ENCODE measurements at places on chromosomes 7 and 10.
A peak's percentile ranks its signal among the peaks of the same experiment; 100 is the strongest.

DNA sequence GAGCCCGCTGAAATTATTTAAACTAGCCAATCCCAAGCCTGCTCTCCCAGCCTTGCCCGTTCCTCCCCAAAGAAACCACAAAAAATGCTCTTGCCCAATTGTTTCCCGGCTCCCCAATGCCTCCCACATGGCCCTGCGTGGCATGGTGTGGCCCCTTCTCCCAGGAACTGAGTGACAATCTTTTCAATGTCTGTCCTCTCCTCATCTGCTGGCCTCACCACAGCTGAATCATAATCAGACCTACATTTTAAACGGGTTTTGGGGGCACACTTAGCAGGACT is 201.5 kb downstream of the PRPF18 start:
- no peak overlapping the region for H3K4me3 ChIP-seq
- H3K27me3 ChIP-seq: no peaks in the 10 kb centered on the region
- DNase-seq: no peak
- H3K27ac ChIP-seq: peak overlapping the region; percentile 22
- H3K36me3 ChIP-seq: no peaks in the 10 kb centered on the region

DNA sequence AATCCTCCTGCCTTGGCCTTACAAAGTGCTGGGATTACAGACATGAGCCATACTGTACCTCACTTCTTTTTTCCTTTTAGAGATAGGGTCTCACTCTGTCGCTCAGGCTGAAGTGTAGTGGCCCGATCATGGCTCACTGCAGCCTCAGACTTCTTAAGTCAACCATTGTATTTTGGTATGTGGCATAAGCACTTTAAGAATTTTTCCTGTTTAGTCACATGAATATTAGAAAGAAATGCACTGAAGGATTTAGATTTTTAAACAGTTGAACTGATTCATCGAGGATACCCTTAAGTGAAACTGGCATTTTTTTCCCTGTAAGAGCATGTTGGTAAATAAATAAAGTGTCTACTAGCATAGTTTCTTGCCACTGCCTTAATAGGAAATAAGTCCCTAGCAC is 319.3 kb upstream of the CACNA2D1 start:
- H3K4me3 ChIP-seq: no peak overlapping the region
- no peak for DNase-seq
- no peaks in the 10 kb centered on the region for H3K4me1 ChIP-seq
- H3K36me3 ChIP-seq: no peaks in the 10 kb centered on the region

DNA sequence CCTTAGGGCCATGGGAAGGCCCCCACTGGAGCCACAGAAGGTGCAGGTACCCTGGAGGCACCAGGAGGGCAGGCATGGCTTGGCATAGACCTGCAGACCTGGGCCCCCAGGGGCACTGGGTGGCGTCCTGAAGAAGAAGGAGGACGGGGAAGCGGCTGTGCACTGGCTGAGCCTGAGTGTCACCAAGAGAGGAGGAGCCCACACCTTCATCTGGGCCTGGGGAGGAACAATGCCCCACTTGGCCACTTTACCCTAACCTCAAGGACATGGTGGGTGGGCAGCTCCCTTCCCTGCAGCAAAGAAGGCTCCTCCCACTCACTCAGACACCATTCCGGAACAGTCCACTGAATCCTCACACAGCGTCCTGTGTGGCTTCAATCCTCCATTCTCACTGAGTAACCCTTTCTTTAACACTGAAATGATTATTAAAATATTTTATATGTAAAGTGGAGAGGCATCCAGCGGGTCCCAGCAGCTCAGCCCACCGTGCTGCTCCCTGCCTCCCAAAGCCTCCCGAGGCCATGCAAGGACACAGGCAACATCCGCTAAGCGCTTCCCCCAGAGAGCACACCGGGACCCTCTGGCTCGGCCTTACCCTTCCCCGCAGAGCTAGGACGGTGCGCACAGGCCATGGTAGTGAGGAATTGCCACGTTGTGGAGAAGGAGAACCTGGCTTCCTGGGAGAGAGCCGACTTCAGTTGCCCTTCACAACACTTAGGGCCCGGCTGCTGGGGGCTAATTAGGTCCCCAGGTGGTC is 516.7 kb upstream of the MGMT start:
- H3K36me3 ChIP-seq: no peaks in the 10 kb centered on the region
- DNase-seq: no peak
- H3K27me3 ChIP-seq: no peaks in the 10 kb centered on the region
- H3K27ac ChIP-seq: no peak overlapping the region
- H3K4me1 ChIP-seq: no peaks in the 10 kb centered on the region

DNA sequence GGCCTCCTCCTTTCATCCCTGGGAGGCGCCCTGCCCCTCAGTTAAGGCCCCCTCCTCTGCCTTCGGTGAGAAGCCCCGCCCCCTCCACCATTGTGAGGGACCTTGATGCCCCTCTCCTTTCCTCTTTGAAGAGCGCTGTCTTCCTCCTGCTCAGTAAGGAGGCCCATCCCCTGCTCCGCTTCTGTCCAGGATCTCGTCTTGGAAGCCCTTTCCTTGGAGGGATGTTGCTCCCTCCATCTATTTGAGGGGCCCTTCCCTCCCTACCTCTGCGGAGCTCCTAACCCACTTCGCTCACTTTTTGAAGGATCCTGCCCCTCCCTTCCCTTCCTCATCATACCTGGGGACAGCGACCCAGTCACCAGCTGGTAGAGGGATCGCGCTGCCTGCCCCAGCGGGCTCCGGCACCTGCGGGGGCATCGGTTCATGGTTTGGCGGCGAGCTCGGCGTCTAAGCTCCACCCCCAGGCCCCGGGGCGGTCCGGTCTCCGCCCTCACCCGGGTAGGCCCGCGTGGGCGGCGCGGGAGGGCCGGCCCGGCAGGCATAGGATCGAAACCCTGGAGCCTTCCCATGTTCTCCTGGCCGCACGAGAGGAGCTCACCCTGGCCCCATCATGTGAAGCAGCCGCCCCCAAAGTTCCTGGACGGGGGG is 4.1 kb downstream of the KCNIP2 start:
- DNase-seq: no peak
- peaks cover 33% of the 10 kb centered on the region for H3K4me1 ChIP-seq
- no peaks in the 10 kb centered on the region for H3K36me3 ChIP-seq
- peak overlapping the region; percentile 41 for H3K4me3 ChIP-seq
- H3K27ac ChIP-seq: no peak overlapping the region
- no peaks in the 10 kb centered on the region for H3K27me3 ChIP-seq

DNA sequence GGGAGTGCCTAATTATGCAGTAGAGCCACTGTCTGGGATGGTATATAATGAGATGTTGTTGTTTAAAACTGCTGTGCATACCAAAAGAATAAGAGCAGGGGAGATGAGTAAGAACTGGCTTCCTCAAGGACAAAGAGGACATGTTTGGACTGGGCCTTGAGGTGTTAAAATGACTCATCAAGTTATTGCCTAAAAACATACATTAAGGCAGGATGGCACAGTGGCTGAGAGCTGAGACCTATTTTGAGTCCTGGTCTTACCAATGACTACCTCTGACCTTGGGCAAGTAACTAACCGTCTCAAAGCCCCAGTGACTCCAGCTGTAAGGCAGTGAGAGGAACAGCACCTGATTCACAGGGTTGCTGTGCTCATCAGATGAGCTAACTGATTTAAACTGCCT is 71.1 kb downstream of the CFAP58 start:
- peaks cover 5% of the 10 kb centered on the region for H3K4me1 ChIP-seq
- no peak overlapping the region for H3K27ac ChIP-seq
- H3K27me3 ChIP-seq: no peaks in the 10 kb centered on the region

- no peaks in the 10 kb centered on the region for H3K27me3 ChIP-seq
- no peak overlapping the region for H3K27ac ChIP-seq
- no peak for DNase-seq
- H3K4me1 ChIP-seq: peaks cover 8% of the 10 kb centered on the region
- H3K4me3 ChIP-seq: peak overlapping the region; percentile 43
Observed at GRCh38 chr10:119818889-119819270, 53.8 kb downstream of the MCMBP start.

GRCh38 chr7:20408467-20408826 is 77.7 kb downstream of the ITGB8 start:
- DNase-seq: no peak
- H3K4me3 ChIP-seq: no peak overlapping the region
- peaks cover 13% of the 10 kb centered on the region for H3K36me3 ChIP-seq
- peaks cover 21% of the 10 kb centered on the region for H3K4me1 ChIP-seq

- no peaks in the 10 kb centered on the region for H3K4me1 ChIP-seq
- no peak overlapping the region for H3K27ac ChIP-seq
- H3K36me3 ChIP-seq: no peaks in the 10 kb centered on the region
- H3K4me3 ChIP-seq: no peak overlapping the region
Observed at GRCh38 chr10:52376694-52377354, 62.7 kb downstream of the DKK1 start.

- H3K4me3 ChIP-seq: no peak overlapping the region
- no peaks in the 10 kb centered on the region for H3K36me3 ChIP-seq
- no peaks in the 10 kb centered on the region for H3K4me1 ChIP-seq
- no peaks in the 10 kb centered on the region for H3K27me3 ChIP-seq
Observed at GRCh38 chr7:4655896-4656295, 26.2 kb upstream of the FOXK1 start.

DNA sequence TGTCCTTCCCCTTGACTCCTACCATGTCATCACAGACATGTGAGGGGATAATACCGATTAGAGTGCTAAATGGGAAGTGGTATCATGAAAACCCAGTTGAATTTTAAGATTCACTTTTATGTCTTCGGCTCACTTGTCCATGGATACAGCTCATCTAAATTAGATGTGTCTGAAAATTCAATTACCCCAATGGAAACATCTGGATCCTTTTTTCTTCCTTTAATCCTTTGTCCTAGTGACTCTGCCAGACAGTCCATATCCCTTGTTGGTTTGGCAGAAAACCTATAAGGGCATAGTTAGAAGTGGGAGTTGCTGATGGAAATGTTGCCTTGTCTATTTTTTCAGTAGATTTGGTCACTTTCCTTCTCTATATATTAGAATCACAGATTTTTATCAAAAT is 271.9 kb downstream of the MTERF1 start:
- no peak overlapping the region for H3K27ac ChIP-seq
- no peaks in the 10 kb centered on the region for H3K36me3 ChIP-seq
- H3K27me3 ChIP-seq: no peaks in the 10 kb centered on the region
- no peaks in the 10 kb centered on the region for H3K4me1 ChIP-seq
- no peak for DNase-seq

- H3K27me3 ChIP-seq: peaks cover 30% of the 10 kb centered on the region
- H3K27ac ChIP-seq: no peak overlapping the region
- no peaks in the 10 kb centered on the region for H3K36me3 ChIP-seq
- no peak overlapping the region for H3K4me3 ChIP-seq
Observed at GRCh38 chr10:786633-787474, 97.4 kb upstream of the DIP2C start.

DNA sequence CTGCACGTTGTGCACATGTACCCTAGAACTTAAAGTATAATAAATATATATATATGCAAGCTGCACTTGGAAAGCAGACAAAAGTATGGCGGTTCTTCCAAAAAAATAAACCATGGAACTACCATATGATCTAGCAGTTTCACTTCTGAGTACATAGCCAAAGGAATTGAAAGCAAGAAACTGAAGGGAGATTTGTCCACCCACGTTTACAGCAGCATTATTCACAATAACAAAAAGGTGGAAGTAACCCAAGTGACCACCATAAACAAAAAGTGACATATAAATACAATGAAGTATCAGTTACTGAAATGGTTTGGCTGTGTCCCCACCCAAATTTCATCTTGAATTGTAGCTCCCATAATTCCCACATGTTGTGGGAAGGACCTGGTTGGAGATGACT is 525.3 kb upstream of the CELF2 start:
- H3K27me3 ChIP-seq: no peaks in the 10 kb centered on the region
- H3K4me1 ChIP-seq: no peaks in the 10 kb centered on the region
- no peak overlapping the region for H3K27ac ChIP-seq
- no peak for DNase-seq
- H3K4me3 ChIP-seq: no peak overlapping the region

GRCh38 chr10:126500866-126501265 is 112.6 kb upstream of the ADAM12 start:
- no peak for DNase-seq
- no peak overlapping the region for H3K4me3 ChIP-seq
- no peak overlapping the region for H3K27ac ChIP-seq
- no peaks in the 10 kb centered on the region for H3K27me3 ChIP-seq

GRCh38 chr10:127337801-127338200 is 141.4 kb upstream of the INSYN2A start:
- H3K4me1 ChIP-seq: peaks cover 19% of the 10 kb centered on the region
- DNase-seq: no peak
- no peaks in the 10 kb centered on the region for H3K27me3 ChIP-seq
- no peak overlapping the region for H3K4me3 ChIP-seq

- H3K27ac ChIP-seq: no peak overlapping the region
- no peaks in the 10 kb centered on the region for H3K36me3 ChIP-seq
- peaks cover 51% of the 10 kb centered on the region for H3K27me3 ChIP-seq
- no peak overlapping the region for H3K4me3 ChIP-seq
- peak; percentile 37 for DNase-seq
Observed at GRCh38 chr10:43230909-43231522, 35.8 kb downstream of the RASGEF1A start.

- no peaks in the 10 kb centered on the region for H3K36me3 ChIP-seq
- H3K27ac ChIP-seq: no peak overlapping the region
- H3K27me3 ChIP-seq: no peaks in the 10 kb centered on the region
- no peak for DNase-seq
- H3K4me3 ChIP-seq: no peak overlapping the region
- no peaks in the 10 kb centered on the region for H3K4me1 ChIP-seq
Observed at GRCh38 chr10:132241496-132241895, 54.7 kb downstream of the DPYSL4 start.

DNA sequence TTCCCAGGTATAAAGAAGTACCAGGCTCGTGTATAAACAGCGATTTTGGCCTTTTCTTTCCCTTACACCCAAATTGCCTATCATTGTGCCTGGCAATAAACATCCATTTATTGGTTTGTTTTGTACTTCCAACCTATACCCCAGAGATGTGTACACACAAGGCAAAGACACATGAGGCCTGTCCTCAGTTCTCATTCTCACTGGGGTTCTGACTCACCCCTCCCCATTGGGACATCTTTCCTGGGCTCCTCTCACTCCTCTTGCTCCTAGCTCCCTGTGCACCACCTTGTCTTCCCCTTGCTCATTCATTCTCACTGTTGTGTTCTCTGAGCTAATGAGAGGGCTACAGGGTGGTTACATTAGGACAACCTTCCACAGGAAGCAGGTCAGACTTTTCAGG is 240.7 kb downstream of the ANK3 start:
- H3K4me3 ChIP-seq: no peak overlapping the region
- no peak for DNase-seq
- no peak overlapping the region for H3K27ac ChIP-seq

DNA sequence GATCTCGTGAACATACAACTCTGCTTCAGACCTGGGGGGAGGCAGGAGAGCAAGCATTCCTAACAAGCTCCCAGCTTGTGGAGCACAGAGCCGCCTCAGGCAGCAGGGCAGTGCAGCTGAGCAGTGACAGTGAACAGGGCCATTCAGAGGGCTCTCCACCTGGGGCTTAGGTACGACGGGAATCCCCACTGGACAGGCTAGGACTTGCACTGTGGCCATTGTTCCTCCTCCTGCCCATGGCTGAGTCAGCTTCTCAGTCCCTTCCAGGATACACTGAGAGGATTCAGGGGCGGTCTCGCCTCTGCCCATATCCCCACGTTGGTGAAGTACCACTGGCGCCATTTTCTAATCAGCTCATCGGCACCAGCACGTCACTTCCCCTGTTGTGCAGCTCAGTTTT is 71.1 kb downstream of the FIGNL1 start:
- H3K27me3 ChIP-seq: no peaks in the 10 kb centered on the region
- no peak overlapping the region for H3K4me3 ChIP-seq
- no peak for DNase-seq
- no peaks in the 10 kb centered on the region for H3K36me3 ChIP-seq

- H3K27ac ChIP-seq: no peak overlapping the region
- peaks cover 11% of the 10 kb centered on the region for H3K4me1 ChIP-seq
- no peak for DNase-seq
- no peak overlapping the region for H3K4me3 ChIP-seq
Observed at GRCh38 chr7:47670729-47671128, 88.8 kb upstream of the TNS3 start.

All from suprapubic skin (tissue), 4 donors.